Pulmonary artery endothelial cell (primary cell): ENCODE measurements at places on chromosomes 1 and 21. TPM values are rescaled to one million over a fixed set of nuclear protein-coding genes. Genes with fewer than 3 reads are reported as not detected.

DNA sequence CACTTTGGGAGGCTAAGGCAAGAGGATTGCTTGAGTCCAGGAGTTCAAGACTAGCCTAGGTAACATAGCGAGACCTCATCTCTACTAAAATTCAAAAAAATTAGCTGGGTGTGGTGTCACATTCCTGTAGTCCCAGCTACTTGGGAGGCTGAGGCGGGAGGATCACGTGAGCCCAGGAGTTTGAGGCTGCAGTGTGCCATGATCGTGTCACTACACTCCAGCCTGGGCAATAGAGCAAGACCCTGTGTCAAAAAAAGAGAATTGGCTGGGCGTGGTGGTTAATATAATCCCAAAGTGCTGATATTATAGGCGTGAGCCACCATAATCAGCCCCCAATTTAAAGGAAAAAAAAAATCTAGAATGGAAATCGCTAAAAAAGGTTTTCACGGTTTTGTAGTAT lies 7.0 kb downstream of the MACO1 start:
- DNase-seq, result no peak

- no peak for DNase-seq
These were observed 2.3 kb downstream of the GART start for GRCh38 chr21:33539616-33540015.

- no peak for DNase-seq
These were observed 67.2 kb downstream of the HS2ST1 start for GRCh38 chr1:86981482-86982213.

GRCh38 chr21:43864313-43864961 lies 586 bp upstream of the AGPAT3 start:
- no peak for DNase-seq

DNA sequence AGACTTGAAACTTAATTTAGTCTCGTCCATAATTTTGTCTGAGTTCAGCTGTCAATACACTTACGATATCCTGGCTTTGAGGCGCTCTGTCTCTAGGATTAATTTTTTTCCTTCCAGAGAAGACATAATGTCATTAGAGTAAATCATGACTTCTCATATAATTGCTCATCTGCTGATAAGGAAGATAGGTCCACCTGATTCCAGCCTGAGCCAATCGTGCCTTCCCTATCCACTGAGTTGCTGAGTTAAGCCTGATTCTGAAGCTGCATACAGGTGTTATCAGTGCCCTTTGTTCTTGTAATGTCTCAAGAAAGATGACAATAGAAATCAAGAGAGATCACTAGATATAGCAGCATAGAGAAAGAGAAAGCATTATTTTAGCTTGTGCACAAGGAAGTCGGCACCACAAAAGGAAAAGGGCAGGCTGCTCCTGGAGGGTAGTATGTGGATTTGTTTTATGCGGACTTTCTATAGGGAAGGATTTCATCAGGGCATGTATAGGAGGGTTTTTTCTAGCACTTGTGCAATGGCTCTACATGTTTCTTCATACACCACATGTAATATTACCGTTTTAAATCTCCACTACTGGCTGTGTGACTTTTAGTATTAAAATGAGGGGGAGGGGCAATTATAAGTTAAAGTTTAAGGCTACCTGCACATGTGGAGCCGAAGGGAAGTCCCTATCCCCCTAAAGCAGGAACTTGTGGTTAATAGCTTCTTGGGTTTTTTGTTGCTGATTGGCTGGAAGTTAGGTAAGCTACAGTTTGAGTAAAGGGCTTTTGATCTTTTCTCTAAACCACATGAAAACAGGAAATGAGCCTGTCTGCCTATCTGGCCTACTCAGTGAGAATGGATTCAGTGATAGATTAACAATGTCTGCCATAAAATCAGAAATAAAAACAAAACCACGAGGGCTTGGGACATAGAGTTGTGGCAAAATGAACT lies 133.4 kb downstream of the PLPPR5 start:
- no peak for DNase-seq

DNA sequence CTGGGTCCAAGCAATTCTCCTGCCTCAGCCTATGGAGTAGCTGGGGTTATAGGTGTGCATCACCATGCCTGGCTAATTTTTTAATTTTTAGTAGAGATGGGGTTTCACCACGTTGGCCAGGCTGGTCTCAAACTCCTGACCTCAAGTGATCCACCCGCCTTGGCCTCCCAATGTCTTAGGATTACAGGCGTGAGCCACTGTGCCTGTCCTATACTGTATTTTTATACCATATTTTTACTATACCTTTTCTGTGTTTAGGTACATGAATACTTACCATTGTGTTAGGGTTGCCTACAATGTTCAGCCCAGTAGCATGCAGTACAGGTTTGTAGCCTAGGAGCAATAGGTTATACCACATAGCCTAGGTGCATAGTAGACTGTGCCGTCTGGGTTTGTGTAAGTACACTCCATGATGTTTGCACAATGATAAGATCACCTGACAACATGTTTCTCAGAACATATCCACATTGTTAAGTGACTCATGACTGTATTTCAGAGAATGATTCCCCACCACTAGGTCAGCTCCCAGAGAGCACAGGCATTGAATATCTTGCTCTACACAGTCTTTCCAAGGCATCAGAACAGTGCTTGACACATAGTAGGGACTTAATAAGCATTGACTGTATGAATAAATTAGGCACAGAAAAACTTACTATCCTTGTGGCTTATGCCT lies 6.0 kb upstream of the CITED4 start:
- DNase-seq, result no peak

DNA sequence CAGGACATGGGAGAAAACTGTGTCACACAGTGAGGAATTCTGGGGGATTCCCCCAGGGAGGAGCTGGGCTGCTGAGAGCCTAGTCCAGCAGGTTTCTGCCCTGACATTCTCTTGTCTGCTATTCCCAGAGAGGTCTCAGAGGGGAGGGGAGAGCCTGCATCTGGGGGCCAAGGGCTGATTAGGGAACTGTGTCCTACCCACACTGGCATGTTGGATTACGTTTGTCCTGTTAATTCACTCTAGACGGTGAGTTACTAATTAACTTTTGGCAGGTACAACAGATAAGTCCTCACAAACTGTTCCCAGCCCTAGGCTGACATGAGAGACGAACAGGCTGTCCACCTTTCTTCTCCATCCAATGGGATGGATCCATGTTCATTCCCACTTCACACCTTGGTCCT lies 2.6 kb upstream of the SH3BGRL3 start:
- no peak for DNase-seq

- DNase-seq, result no peak
These were observed 3.4 kb downstream of the EPB41 start for GRCh38 chr1:28917757-28918118.

- no peak for DNase-seq
These were observed 9.5 kb downstream of the SON start for GRCh38 chr21:33552093-33552998.

- DNase-seq, result no peak
These were observed 88.4 kb upstream of the COL6A1 start for GRCh38 chr21:45892916-45893739.

DNA sequence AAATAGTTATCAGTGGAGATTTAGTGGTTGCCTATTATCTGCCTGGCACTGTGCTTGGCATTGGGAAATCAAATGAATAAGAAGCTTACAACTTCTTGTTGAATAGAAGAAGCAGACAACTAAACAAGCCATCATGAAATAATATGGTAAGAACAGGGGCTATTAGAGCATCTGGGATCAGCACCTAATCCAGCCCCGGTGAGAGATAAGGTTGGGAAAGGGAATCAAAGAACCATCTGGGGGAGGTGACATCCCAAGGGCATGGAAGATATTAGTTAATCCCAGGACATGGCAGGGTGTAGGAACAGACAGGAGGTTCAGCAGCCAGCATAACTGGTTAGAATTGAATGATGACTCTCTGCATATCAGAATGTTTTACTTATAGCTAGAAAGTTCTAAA lies 36.3 kb upstream of the SUCO start:
- no peak for DNase-seq

DNA sequence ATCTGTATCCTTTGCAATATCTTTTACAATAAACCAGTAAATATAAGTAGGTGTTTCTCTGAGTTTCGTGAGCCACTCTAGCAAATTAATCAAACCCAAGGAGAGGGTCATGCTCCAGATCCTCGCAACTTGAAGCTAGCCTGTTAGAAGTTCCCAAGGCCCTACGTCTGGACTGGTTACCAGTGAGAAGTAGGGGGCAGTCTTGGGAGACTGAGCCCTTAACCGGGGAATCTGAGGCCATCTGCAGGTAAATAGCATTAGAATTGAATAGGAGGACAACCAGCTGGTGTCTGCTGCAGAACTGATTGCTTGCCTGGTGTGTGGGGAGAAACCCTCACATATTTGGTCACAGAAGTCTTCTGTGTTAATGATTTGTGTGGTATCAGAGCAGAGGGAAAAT lies 190.5 kb downstream of the RYR2 start:
- DNase-seq, result no peak

DNA sequence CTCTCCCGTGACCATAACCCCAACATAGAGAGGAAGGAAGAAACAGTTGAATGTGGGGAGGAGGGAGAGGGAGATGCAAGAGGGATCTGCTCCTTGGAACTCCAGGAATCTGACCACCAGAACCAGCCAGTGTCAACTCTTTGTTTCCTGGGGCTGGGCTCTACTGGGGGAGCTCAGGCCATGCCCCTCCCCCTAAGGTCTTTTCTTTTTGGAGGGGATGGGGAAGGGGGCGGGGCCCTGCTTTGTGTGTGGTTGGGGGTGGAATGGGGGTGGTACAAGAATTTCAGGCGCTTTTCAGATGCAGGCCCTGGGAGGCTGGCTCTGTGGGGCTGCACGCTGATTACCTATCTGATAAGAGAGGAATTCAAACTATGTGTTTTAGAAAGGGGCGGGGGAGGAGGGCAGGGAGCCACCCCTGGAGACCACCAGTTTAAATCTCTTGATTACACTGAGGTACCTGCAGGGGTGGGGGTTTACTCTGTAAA lies 8.3 kb downstream of the LIN28A start:
- DNase-seq, result no peak

DNA sequence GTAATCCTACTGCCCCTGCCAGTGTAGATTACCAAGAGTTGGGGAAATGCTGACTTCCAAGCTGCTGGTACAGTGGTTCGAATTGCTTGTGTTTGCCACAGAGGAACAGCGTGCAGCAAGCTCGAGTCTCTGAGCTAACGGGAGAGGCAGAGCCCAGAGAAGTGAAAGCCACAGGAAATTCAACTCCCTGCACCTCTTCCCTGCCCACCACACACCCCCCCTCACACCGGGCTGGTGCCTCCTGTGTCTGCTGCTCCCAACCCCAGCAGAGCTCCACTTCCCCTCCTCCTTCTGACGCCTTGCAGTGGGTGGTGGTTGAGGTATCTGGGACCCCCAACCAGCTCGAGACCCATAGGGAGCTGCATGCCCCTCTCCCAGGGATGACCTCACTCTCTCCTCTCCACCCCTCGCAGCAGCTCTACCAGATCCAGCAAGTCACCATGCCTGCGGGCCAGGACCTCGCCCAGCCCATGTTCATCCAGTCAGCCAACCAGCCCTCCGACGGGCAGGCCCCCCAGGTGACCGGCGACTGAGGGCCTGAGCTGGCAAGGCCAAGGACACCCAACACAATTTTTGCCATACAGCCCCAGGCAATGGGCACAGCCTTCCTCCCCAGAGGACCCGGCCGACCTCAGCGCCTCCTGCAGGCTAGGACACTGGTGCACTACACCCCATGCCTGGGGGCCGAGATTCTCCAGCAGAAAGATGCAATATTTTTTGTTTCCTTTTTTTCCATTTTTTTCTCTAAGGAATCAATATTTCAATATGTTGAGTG lies 13.1 kb upstream of the KCNQ4 start:
- DNase-seq, result no peak

DNA sequence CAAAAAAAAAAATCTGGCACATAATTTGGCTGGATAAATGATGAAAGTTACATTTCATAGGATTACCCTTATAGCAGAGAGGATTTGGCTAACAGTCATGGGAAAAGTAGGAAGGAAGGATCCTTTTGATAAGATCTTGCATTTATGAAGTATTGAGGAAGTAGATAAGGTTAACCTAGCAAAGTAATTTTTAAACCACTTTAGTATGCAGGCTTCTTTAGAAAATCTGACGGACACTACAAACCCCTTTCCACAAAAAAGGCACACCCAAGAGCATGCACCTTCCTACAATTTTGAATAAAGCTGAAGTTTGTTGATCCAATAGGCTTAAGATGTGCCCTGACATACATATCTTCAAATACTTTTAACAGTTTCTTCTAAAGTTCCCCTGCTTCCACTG lies 275.2 kb downstream of the GRIK1 start:
- DNase-seq, result no peak

DNA sequence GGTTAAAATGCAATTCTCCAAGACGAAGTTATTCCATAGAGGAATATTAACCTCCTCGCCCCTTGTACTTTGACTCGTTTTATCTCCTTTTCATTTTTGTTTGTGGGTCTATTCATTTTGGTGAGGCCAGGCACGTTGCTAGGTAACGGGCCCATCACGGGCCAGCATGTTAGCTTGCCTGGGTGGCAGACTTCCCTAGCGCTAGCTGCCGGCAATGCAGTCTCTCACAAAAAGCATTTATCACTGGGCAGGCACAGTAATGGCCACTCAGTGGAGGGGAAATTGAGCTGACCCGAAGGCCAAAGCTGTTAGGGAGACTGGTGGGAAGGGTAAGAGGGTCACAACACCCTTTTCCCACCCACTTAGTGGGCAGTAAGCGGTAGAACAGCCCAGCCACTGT lies 234.4 kb upstream of the FOXD3 start:
- DNase-seq, result no peak

DNA sequence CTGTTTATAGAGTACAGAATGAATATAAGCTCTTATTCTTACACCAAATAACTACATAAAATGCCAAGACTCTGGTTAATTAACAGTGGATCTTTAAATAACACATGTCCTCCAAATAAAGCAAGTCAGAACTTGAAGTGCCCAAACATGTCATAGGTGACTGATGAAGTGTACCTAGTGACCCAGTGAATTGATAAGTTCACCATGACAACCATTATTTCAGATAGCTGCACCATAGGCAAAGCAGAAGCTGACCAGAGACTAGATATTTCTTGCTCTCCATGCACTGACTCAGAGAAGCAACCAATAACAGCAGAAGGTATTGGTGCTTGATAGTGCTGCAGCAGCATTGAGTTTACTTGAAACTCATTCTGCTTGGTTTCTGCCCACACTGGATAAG lies 192.1 kb downstream of the DUSP10 start:
- no peak for DNase-seq

GRCh38 chr1:209797978-209798639 lies 7.8 kb downstream of the IRF6 start:
- DNase-seq, result no peak

GRCh38 chr1:33061834-33062233 lies 19.1 kb upstream of the AZIN2 start:
- no peak for DNase-seq

- no peak for DNase-seq
These were observed 15.7 kb upstream of the AZIN2 start for GRCh38 chr1:33065301-33065700.

The SPRR1B gene
- total RNA-seq, result not detected in 2 replicates

The SIK1 gene
- 0.59 and 1.2 TPM in 2 replicates for total RNA-seq

The LRRC38 gene
- not detected in 2 replicates for total RNA-seq

The WDTC1 gene
- 18.3 and 22.3 TPM in 2 replicates for total RNA-seq

The ACBD3 gene
- 45.2 and 56.1 TPM in 2 replicates for total RNA-seq

The CELA3B gene
- total RNA-seq, result 0.07 and 0.26 TPM in 2 replicates

The RFX5 gene
- total RNA-seq, result 51.0 and 68.5 TPM in 2 replicates

The TSPEAR gene
- total RNA-seq, result not detected in 2 replicates

The TTC39A gene
- 1.1 and 1.2 TPM in 2 replicates for total RNA-seq

The KIF21B gene
- total RNA-seq, result 2.2 and 2.9 TPM in 2 replicates
